ENCODE measurements at places on chromosomes 3 and 15.

- DNase-seq, result no peak
Observed at GRCh38 chr15:94844538-94845389, 613.4 kb downstream of the MCTP2 start.

GRCh38 chr3:110174908-110175307, 837.6 kb upstream of the DPPA4 start:
- no peak for DNase-seq

DNA sequence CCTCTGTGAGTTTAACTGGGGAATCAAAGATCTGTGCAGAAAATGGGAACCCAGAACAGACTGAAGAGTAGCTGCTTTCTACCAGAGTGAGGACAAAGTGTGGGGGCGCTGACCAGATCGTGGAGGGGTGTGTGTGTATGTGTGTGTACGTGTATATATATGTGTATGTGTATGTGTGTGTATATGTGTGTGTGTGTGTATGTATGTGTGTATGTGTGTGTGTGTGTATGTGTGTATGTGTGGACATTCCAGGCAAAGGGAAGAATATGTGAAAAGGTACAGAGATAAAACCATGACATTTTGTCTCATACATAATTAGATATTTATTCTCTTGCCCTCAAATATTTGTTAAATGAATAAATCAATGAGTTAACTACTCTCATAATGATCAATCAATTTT, 54.9 kb upstream of the DPPA4 start:
- no peak for DNase-seq

DNA sequence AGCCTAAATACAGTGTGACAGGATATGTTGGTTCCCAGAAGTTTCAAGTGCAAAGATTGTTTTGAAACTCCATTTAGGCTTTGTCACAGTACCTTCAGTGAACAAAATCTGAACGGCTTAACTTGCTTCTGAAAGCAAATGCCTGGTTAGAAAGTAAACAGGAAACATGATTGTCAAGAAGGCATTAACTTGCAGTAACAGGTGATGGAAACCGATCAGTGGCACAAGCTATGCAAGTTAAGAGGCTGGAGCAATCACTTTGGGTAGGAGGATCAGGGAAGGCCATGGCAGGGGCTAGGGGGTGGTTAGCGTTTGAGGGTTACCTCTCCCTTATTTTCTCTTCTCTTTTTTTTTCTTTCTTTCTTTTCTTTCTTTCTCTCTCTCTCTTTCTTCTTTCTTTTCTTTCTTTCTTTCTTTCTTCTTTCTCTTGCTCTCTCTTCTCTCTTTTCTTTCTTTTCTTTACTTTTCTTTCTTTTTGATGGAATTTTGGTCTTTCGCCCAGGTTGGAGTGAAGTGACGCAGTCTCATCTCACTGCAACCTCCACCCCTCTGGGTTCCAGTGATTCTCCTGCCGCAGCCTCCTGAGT, 2.4 kb downstream of the HYKK start:
- DNase-seq, result no peak

DNA sequence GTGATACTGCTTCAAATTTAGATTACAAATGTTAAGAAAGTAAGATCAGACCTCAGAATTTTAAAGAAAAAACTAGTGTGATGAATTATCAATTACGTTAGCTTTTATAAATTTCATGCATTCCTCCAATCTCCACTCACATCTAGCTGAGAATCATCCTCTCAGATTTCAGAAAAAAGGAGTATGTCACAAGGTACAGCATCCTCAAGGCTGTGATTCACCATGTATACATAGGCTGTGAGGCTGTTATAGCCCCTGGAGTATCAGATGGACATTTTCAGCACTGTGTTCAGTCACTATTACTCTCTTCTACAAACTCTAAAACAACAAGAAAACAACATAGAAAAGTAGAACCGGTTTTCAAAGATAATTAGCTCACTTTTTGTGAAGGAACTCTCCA, 214.4 kb downstream of the PCCB start:
- no peak for DNase-seq

DNA sequence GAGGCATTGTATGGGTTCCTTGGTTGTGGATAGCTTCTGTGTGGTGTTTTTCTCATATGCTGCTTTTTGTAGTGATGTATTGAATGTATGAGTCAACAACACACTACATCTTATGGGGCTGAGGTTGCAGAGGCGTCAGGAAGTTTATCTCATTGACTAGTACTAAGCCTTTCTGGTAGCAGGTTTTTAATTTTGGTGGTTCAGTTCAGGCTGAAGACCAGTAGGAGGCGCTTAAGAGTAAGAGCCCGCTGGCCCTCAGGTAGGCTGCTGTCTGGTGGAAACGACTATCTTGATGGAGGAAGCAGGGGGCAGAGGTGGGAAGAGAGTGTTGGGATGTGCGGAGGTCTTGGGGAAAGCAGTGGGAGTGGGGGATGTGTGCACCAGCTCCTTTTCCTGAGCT, 62.4 kb downstream of the RTP4 start:
- no peak for DNase-seq

GRCh38 chr3:43852066-43852465, 161.3 kb downstream of the ABHD5 start:
- DNase-seq, result no peak

DNA sequence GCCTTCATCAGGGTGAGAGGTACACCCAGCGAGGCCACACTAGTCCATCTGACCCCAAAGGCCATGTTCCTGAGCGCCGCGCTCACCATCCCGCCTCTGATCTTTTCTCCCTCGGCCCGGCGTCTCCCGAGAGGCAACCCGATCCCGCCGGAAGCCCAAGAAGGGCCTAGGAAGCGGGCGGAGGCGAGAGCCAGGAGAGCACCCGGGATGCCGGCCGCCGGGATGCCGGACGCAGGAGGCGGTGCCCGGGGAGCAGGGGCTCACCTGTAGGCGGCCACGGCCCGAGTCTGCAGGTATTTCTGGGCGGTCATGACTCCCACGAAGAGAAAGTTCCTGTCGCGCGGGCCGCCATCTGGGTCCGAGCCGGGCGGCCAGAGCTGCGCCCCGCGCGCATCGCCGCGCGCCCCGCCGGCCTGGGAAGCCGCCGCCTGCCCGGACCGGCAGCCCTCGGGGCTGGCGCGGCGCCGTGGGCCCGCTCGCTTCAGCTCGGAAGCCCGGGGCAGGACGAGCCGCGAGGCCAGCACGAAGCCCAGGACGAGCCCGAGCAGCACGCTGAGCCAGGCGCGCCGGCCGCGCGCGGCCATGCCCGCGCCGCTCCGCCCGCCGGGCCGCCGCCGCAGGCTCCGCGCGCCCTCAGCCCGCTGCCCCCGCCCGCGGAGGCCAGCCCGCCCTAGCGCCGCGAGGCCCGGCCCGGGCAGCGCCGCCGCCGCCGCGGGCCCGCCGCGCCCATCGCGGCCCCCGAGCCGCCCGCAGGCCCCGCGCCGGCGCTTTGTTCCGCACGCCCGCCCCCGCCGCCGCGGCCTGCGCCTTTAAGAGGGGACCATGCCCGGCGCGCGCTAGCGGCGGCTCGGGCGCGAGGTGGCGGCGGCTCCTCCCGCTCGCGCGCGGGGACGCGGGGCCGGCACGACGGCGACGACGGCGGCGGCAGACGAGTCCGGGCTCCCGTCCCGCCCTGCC, 697 bp downstream of the CHSY1 start:
- peak; percentile 51 for DNase-seq

DNA sequence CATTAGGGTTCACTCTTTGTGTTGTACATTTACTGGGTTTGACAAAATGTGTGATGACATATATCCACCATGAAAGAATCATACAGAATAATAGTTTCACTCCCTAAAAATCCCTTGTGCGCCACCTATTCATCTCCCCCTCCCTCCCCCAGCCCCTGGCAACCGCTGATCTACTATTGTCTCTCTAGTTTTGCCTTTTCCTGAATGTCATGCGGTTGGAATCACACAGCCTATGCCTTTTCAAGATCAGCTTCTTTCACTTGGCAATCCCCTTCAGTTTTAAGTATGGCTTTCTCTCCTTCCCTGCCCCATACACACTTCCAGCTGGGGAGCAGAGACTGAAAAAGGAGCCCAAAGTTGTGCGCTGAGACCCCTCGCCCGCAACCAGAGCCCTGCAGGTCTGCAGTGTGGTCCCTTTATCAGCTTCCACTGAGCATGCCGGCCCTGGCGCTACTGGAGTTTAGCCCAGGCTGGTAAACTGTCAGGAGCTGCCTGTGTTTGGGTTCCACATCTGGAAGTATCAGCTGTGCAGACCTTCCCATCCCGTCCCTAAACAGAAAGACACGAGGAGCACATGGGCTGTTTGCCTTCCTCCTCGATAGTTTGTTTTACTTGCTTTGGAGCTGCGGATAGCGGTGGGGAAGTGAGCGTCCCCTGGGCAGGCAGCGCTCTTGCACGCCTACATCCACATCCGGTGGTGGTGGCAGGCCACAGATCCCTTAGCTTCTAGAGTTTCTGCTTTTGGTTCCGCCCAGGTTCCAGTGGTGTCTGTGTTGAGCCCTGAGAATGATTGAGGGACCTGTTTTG, 12.3 kb downstream of the BOC start:
- no peak for DNase-seq

DNA sequence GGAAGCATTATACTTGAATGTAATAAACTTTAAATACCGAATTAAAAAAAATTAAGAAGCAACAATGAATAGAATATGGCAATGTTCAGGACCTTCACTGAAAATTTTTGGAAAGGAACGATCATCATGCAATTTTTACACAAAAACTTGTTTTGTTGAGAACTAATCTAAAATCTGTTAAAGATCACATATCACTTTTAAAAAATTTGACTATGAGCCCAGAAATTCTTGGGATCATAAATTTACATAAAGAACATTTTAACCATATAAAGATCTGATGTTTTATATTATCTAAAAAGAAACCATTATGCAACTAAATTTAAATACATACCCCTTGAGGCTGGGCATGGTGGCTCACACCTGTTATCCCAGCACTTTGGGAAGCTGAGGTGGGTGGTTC, 76.2 kb upstream of the MELTF start:
- DNase-seq, result no peak

GRCh38 chr3:46269556-46269955, 27.3 kb downstream of the CCR3 start:
- no peak for DNase-seq
